ENCODE measurements at places on chromosomes 16 and 17.

- DNase-seq: no peak
Observed at GRCh38 chr17:66849851-66850580, 15.1 kb downstream of the CACNG5 start.

GRCh38 chr16:27156579-27156978, 46.7 kb upstream of the KDM8 start:
- no peak for DNase-seq

DNA sequence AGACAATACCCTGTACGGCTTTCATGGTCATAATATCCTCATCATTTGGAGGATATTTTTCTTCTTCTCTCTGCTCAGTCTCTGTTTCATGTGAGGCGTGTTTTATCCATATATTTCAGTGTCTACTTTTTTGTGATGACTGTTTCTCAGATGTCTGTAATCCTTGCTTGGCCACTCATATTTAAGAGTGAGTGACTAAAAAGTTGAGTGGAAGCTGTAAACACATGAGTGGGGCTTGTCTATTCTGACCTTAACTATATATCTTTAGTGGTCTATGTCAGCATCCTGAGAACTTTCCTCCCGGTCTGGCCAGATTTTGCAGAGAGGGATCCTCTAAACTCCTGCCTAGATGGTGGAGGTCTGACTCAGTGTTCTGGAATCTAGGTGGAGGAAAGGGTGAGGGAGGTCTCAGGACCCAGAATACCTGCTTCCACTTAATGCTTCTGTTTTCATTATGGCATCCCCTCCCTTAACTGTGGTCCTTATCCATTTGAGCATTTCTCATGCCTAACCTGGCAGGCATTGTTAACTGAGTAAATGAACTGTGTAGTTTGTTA, 6.0 kb downstream of the DDX19B start:
- DNase-seq: no peak

DNA sequence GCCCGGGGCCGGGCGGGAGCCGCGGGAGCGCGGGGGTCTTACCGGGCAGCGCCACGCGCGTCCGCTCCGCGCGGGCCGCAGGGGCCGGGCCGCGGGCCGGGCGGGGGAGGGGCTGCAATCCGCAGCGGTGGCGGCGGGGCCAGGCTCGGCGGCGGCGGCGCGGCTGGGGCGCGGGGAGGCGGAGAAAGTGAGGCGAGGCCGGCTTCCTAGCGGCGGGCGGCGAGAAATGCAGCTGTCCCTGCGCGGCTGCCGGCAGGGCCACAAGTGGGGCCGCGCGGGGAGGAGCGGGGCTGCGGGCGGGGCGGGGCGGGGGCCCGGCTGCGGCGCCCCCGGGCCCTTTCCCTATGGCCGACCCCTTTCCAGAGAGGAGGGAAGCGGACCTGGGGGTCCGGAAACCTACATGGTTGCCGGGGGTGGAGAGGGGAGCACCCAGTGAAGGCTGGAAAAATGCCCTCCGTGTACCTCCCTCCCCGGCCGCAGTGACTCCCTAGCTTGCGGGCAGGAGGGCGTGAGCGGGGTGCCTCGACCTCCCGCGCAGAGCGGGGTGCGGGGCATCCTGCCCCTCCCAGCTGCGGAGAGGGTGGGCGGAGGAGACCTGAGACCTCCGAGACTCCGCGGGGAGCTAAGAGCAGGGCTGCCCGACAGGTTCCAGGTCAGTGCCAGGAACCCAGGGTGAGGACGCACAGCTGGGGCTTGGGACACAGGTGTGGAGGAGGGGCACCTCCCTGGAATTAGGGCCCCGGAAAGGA, at the start of gene CUEDC1:
Gene CUEDC1, minus strand, starts transcription at position 230 of the 749 bp plus-strand sequence. CDS start 69,848 bp downstream, outside the sequence.
- peak; percentile 60 for DNase-seq

GRCh38 chr17:4908711-4909496, 6.0 kb upstream of the CHRNE start:
- peak; percentile 85 for DNase-seq

DNA sequence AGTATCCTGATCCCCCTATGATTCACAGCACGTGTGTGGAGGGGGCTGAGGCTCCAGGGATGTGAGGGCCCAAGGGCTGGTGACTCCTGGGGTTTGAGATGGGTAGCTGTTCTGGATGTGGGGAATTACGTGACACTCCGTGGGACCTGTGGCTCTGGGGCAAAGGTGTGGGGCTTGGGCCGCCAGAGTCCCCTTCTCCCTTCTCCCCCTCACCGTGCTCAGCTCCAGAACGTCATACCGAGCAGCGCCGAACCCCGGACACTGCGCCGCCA, 7.2 kb downstream of the PLEKHH3 start:
- DNase-seq: no peak

GRCh38 chr16:70162041-70162451, 11.5 kb upstream of the CLEC18C start:
- peak; percentile 0 for DNase-seq

- DNase-seq: no peak
Observed at GRCh38 chr17:1967213-1967612, 57.9 kb downstream of the RTN4RL1 start.

DNA sequence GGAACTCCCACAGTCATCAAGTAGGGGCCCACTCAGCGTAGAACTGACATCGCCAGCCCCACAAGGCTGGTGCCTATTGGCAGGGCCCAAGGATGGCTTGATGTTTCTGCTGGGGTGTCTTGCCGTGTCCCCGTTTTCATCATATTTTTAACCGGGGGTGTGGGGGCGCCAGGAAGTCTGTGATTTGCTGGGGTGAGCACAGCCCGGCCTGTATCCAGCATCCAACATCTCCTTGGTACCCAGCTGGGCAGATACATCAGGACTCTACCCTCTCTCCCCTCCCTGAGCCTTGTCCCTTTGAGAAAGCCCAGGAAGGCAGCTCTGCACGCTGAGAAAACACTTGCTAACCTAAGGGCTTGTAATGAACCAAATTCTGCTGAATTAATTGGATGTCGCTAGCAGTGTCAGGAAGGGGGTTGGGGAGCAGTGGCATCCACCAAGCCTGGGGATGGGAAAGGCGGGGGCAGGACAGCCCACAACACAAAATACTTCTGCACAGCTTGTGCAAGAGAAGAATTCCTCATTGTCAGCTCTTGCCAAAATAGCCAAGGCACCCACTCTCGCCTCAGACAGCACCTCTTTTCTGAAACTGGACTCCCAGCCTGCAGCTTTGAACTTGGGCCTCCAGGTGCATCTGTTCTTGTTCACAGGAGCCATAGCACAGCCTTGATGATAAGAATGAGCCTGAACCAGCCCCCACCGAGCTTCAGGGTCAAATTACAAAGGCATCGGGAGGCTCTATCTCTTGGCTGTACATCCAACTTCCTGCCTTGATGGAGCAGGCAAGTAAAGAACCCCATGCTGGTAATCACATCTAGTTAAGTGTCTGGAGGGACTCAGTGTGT, 63.7 kb upstream of the LYRM9 start:
- DNase-seq: no peak

GRCh38 chr16:86363057-86363490, 147.3 kb upstream of the FOXF1 start:
- DNase-seq: no peak

DNA sequence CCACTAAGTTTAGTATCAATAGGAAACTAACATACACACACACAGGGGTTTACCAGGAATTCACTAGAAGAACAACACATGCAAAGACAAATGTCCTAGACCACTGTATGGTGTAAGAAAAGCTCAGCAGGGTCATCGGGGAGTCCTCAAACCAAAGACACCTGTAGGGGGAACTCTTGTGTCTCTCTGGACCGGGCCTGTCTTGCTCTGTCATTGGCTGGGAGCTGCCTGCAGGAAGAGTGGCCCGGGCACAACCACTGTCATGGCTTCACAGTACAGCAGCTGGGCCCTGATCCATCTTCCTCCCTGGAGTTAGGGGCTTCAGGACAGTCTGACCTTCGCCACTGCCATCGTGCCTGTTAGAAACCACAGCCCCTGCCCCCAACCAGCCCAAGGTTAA, 263.6 kb upstream of the DYNLRB2 start:
- no peak for DNase-seq

DNA sequence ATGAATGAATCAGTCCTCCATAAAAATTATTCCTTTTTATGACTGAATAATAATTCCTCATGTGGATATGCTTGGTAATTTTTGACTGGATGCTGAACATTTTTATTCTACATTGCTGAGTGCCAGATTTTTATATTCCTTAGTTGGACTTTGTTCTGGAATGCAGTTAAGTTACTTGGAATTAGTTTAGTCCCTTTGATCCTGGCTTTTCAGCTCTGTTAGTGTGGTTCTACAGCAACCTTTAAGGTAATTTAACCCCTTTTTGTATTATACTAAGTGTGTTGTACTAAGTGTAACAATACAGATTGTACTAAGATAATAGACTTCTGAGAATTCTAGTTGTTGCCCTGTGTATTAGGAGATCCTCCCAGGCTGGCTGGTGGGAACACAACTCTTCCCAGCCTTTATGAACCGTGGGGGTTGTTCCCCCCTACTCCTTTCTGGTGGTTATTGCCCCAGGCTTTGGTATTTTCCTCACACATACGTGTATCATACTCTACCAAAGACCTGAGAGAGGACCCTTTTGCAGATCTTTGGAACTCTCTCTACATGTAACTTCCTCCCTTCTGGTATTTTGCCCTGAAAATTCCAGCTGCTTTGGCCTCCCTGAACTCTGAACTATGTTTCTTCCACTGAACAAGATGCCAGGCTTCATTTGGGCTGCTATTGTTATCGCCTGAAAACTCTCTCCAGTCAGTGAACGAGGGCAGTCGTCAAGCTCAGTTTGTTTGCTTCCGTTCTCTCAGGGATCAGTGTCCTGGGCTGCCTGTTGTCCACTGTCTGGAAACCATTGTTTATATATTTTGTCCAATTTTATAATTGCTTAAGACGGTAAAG, 30.5 kb downstream of the TANGO6 start:
- no peak for DNase-seq

DNA sequence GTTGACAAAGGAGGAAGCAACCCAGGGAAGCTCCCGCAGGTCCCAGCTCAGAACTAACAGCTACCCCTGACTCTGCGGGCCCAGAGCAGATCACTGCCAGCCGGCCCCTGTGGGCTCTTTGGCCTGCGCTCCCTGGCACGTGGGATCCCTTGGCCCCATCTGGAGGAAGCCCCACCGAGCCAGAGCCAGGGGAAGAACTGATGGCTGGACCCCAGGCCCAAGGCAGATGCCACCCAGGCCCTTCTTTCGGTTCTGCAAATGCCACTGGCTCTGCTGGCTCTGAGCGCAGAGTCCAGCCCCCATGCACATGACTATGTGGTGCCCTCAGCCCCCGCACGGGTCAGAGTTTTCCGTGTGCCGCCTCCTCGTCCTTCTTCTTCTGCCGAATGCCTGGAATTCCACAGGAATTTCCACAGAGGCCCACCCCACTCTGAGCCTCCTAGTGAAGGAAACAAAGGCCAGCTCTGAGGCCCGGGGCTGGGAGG, 35.8 kb upstream of the SNN start:
- no peak for DNase-seq

DNA sequence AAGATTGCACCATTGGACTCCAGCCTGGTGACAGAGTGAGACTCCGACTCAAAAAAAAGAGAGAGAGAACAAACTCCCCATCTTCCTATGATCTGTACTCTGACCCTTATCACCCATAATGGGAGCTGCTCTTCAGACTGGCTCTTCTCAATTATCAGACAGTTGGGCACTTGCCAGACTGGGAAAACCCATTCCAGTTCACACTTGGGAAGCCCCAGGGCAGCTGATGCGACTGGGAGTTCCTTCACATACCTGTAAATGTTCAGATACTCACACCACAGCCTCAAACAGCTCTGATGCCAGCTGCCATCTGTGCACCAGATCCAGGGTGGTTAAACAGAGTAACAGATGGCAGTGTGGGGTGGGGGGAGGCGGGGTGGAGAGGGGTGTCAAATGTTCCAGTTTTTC, 23.8 kb upstream of the TMEM101 start:
- no peak for DNase-seq

GRCh38 chr17:38604479-38605403, 1.0 kb downstream of the SRCIN1 start:
- DNase-seq: peak; percentile 4

GRCh38 chr16:1108299-1109252, 12.5 kb upstream of the C1QTNF8 start:
- no peak for DNase-seq

- DNase-seq: no peak
Observed at GRCh38 chr17:44408786-44409185, 19.3 kb upstream of the ITGA2B start.

GRCh38 chr17:50467855-50468303, 801 bp downstream of the CHAD start:
- no peak for DNase-seq

GRCh38 chr16:66441586-66442375, 14.7 kb downstream of the BEAN1 start:
- DNase-seq: no peak

DNA sequence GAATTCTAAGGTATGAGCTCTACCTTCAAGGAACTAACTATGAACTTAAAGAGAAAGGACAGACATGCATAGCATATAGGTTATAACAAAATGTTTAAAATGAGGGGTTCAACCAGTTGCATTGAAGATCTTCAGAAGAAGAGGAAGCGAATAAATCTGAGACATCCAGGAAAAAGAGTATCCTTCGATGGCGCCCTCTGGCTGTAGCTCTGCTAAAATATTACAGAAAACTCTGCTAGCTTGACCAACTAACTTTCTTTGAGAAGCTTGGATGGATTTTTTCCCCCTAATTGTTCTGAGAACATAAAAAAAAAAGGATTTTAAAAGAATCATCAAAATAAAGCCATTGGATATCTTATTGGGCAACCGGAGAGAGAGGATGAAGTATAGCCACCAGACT, 659.9 kb upstream of the SOX9 start:
- no peak for DNase-seq

DNA sequence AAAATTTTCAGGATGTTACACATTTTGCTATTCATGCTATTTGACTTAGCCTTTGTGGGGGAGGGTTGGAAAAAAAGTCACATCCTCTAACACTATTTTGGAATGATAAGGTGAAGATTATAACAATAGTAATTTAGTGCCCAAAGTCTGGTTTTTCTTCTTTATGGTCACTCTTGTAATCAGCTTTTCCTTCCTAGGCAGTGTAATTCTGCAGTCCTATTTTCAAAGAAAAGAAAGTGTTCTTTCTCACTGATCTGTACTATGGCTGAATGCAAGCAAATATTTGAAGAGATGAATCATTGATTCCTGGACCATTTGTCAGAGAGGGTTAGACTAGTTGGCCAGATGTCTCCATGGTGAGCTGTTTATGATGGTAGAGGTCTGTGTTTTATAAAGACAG, 8.4 kb downstream of the RSPRY1 start:
- DNase-seq: no peak

GRCh38 chr16:76571755-76572154, 294.6 kb downstream of the CNTNAP4 start:
- DNase-seq: no peak

DNA sequence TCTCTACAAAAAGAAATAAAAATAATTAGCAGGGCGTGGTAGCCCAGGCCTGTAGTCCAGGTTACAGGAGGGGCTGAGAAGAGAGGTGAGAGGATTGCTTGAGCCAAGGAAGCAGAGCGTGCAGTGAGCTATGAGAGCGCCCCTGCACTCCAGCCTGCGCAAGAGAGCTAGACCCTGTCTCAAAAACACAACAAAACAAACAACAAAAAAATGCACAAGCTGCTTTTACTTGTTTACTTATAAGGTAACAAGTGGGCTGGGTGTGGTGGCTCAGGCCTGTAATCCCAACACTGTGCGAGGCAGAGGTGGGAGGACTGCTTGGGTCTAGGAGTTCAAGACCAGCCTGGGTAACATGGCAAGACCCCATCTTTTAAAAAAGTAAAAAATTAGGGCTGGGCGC, 1.7 kb downstream of the CYTH1 start:
- no peak for DNase-seq

- DNase-seq: no peak
Observed at GRCh38 chr16:84413244-84414004, 45.1 kb downstream of the ATP2C2 start.

GRCh38 chr16:79098907-79099306, 501.6 kb downstream of the MAF start:
- no peak for DNase-seq

- DNase-seq: no peak
Observed at GRCh38 chr17:72134608-72135394, 14.0 kb downstream of the SOX9 start.
